Activated CD8-positive, alpha-beta T cell treated with anti-CD3 and anti-CD28 coated beads, Interleukin-2, amount 10 ng/mL, durations not matched to agents 7 days and 5 days (primary cell): ENCODE measurements at places on chromosomes 4 and X.

DNA sequence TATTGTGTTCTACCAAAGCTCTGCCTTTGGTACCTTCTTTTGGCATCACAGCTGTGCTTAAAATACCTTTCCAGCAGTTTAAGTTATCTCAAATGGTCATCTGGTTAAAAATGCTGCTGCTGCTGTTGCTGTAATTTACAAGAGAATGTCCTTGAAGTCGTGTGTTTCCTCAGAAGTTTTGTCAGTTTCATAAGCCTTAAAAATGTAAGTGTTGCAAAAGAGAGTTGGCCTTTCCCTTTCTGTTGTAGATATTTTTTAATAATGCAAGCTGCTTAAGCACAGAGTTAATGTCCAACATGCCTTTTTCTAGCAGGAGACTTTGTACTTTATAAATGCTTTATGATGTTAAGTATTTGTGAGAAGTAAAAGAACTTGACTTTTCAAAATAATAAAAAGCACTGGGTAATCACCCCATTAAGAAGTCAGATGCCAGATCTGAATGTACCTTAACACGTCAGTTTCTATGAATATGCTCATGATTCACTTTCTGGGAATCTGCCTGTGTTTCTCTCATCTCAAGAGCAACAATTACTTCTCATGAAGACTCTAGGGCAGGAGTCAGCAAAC, 35.3 kb upstream of the TENM3 start:
- DNase-seq = no peak

DNA sequence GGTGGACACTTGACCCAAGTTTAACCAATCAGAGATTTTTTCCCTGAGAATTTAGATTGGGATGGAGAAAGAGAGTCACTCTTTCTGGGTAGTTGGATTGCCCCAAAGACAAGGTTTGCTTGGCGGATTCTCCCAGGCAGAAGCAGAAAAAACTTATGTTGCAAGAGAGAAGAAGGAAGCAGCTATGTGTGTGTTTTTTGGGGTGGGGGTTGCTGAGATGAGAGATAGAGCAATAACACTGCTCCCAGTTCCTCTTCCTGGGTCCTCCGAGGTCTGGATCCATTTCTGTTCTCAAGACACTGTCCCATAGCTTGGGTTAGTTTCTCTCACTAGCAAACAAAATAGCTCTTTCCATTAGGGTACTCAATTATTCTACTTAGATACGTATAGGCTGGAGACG, 222.1 kb downstream of the STIM2 start:
- DNase-seq = no peak

DNA sequence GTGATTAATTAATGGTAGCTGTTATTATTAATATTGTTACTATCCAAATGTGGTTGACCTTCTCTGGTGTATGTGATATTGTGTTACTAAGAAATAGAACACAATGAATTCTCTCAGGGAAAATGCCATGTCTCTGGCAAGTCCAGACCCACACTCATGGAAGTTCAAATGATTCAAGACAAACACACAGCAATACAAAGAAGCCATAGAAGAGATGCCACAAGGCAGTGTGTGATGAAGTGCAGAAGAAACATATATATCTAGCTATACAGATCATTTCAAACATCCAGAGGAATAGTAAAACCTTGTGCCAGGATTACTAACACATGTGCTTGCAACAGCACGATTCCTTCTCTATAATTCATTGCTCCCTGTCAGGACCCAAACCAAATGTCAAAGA, 93.1 kb upstream of the SOD3 start:
- no peak for DNase-seq

DNA sequence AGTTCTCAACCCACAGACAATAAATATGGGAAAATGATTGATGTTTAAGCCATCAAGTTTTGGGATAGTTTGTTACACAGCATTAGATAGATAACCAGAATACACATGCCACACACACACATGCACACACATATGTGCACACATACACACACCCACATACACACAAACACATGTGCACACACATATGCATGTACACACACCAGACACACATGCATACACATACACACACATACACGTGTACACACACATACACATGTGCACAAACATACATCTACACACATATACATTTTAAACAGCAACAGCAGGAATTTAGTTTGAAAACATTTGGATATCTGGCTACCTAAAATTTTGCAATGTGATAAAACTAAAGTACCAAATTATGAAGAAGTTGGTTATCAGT, 42.7 kb upstream of the TMEM150C start:
- DNase-seq = no peak

DNA sequence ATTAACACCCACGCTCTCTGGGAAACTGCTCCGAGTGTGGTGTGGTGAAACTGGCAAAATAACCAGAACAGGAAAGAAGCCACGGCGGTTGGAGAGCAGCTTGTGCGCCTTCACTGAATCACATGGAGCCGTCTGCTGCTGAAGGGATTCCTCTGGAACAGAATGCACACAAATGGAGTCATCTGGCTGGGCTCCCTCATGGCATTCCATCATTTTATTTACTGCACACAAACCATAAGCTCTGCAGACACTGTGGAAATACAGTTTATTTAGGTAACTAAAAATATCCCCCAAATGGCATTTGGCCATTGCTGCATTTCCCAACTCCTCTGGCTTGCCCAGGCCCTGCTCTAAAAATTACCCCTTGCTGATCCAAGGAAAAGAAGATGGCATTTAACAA, 187.0 kb upstream of the S100G start:
- DNase-seq = no peak

DNA sequence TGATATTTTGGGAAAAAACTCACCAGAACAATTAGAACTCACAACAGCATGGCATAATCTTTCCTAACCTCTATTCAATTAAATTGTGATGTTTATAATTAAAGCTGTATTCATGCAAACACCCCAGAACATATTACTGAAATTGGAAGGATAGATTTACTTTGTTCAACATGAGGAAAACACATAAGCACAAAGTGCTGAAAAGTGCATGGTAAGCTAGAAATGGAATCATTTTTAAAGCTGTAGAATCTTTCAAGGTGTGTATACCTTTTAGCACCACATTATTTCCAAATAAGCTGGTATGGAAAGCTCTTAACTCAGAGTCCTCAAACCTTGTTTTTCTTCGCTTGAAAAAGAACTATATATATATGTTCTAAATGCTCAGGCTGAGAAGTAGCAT, 90.8 kb upstream of the NAP1L5 start:
- DNase-seq = no peak

DNA sequence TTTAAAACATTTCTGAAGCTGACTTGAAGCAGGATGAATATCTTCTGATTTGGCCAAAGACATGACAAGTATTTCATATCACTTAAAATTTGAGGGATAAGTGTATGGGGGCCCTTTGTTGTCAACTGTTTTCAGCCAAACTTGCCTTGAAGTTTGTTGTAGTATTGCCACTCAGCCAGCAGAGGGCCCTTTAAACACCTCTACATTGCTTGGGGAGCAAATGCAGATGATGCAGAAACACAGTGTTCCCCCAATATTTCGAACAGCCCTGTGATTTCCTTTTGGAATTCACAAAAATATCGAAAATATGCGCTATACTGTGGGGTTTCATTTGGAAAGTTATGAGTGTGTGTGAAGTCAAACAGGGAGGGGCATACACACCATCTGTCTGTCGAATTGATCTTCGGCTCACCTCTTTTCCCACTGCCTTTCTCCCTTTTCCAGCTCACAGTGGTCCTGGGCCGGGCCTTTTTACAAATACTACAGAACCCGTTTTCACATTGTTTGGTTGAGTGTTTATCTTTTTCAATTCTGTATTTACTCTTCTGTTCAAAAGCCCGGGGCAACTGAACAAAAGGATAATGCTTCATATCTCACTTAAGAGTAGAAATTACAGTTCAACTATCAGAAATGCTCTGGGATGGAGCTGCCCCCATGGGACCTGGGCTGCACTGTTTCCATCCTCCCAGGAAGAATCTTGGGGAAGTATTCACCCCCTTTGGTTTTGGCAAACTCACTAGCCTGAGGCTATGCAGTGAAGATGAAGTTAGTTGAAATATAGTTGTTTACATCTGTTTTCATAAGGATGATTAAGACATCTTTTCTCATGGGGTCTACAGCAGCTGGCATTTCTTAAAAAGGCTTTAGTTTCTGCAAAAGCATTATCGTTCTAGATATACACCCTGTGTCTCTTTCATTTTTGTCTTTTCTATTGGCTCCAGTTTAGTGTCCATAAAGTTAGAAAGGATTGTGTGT, 137.6 kb downstream of the EGF start:
- DNase-seq = peak; percentile 72

DNA sequence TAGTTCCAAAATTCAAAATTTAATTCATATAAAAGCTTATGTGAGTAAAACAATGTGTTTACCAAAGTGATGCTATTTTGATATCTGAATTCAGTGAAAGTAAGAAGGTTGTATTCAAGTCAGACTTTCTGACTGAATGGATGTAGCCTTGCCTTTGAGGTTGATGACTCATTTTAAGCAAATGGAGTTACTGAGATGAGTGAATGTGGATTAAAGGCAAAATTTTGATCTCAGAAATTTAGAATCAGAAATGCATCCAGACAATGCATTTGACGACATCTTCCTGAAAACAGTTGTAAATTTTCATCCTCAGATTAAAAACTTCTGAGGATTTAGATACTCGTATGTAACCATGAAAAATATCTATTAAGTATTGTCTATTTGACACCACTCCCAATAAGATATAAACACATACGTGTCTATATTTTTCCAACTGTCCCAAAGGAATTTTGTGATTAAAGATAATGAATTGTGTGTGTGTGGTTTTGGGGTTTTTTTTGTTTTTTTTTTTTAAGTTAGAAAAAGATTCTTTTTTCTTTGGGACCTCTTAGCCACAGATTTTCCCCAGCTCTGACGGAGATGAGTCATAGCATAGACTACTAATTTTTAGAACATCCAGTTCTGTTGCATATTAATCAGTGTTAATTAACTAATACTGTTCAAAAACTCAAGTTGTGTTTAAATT, 34.4 kb downstream of the NFKB1 start:
- no peak for DNase-seq

DNA sequence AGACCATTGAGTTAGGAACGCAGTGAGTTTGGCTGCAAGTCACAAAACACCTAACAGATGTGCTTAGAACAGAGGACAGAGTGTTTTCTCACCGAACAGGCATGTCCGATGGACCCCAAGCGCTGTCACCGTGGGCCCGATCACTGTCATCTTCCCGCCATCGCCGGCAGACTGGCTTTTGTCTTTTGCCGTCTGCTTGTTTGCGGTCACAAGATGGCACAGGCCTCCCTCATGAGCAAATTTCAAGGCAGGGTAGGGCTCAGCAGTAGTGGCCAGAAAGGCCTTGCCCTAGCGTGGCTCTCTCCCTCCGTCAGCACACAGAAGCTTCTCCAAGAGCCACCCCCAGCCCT, 21.4 kb upstream of the MRFAP1 start:
- no peak for DNase-seq

GRCh38 chr4:153651587-153651986, 32.5 kb upstream of the TLR2 start:
- peak; percentile 72 for DNase-seq

DNA sequence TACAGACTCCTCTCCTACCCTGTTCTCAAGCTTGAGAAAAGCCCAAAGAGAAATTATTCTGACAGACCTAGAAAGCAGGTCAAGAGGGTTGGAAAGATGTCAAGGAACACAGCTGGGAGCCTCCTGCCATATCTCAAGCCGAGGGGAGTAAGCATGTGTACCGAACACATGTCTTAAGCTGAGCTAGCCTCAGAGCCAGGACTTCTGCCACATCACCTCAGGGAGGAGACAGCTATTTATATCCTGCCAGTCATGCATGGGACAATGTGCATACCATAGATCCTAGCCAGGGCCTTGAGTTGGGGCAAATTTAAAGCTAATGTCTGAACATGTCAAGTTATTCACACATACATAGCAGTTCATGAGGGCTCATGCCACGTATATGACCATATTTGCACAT, 11.8 kb downstream of the TMEM31 start:
- no peak for DNase-seq

DNA sequence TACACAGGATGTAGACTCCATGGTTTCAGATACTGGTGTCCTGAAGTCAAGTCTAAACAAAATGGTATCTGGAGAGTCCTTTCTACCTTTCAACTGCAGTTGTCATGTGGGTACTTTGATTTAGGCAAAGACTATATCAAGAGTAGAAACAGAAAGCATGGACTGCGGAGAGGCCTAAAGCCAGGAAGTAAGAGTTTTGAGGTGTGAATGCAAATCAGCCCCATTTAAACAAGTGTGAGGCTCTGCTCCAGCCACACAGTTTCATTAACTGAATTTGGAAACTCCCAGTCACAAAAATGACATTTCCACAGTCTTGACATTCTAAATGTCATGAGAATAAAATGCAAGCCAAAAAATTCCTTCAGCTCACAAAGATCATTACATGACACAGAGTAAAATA, 87.2 kb upstream of the MCF2 start:
- DNase-seq = no peak

DNA sequence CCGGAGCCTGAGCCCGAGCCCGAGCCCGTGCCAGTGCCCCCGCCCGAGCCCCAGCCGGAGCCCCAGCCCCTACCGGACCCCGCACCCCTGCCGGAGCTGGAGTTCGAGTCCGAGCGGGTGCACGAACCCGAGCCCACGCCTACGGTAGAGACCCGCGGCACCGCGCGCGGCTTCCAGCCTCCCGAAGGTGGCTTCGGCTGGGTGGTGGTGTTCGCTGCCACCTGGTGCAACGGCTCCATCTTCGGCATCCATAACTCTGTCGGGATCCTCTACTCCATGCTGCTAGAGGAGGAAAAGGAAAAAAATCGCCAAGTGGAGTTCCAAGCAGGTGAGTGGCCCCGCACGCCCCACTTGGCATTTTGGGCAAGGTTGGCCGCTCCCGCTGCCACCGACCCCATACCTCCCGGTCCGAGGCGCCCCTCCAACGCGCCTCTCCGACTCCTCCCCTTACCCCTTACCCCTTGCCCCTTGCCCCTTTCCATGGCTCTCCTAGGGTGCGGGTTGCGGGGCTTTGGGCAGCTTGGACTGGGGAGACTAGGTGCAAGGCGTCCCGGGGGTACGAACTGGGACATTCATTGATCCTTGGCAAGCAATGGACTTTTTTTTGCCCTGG, 553 bp downstream of the SLC16A2 start:
- no peak for DNase-seq

DNA sequence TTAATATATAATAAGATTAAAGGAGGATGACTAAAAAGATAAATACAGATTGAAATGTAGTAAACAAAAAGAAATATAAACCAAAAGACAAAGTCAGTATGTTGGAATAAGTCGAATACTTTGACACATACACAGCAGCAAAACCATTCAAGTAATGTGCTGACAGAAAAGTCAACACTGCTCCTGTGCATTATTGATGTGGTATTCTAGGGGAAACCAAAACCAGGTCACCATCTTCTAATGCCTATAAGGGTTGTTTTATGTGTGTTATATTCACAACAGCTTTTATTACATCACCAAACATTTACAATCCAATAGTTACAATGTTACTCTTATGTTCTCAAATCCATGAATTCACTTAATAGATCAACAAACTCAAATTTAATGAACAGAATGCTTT, 111.8 kb upstream of the DKK2 start:
- DNase-seq = no peak

- DNase-seq = no peak
Measured at GRCh38 chrX:75335127-75335458, 61.2 kb downstream of the UPRT start.

- DNase-seq = no peak
Measured at GRCh38 chr4:136088211-136088867, 1444.0 kb downstream of the PCDH18 start.
